Activated CD8-positive, alpha-beta memory T cell treated with anti-CD3 and anti-CD28 coated beads for 48 hours (primary cell): ENCODE measurements at places on chromosomes 1 and 21.

GRCh38 chr21:25405984-25406383 lies 201.3 kb downstream of the MRPL39 start:
- DNase-seq, result no peak

DNA sequence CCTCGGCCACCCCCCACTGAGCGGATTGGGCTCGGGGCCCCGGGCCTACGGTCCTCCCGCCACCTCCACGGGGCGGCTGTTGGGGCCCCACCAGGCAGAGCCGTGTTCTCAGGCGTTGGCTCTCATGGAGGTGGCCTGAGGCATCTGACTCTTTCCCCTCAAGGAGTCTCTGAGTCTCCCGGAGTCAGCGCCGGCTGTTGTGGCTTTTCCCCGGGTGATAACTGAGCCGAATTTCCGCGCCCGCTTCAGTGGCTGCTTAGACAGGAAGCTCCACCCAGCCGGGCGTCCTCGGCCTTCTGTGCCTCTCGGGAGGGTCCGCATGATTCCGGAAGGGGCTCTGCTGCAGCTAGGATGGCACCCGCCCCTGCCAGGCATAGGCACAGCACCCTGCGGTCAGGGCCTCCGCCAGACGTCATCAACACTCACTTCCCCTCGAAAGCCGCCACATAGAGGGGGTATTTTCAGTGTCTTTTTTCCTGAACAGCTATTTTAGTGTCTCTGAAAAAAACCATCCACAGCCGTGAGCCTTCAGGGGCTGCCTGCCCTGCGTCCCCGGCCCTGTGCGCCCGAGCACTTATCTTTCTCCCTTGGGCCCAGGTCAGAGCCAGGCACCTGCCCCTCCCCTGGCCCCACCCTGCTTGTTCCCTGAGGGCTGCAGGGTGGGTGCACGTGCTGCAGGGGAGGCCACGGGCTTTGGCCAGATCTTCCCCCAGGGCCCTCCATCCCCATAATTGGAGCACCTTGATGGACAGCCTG lies 72.9 kb downstream of the SKI start:
- DNase-seq, result peak; percentile 62

- DNase-seq, result no peak
Observed at GRCh38 chr1:36446271-36446670, 4.0 kb downstream of the OSCP1 start.

DNA sequence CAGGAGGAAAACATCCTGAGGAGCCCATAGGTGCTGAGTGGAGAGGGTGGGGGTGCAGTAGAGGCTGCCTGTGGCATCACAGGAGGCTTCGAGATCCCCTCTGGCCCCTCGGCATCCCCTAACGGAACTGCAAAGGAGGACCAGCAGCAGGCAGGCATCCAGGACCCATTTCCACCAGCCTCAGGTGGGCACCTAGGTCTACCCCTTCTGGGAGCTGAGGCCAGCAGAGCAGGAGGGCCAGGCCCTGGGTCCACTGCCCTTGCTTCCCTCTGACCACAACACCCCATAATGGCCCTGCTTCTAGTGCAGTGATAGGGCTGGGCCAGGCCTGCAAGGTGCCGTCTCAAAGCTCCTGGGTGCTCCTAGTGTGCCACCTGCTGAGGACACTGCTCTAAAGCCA lies 723.0 kb downstream of the PTPRU start:
- DNase-seq, result no peak

GRCh38 chr1:56798053-56798471 lies 21.1 kb downstream of the FYB2 start:
- no peak for DNase-seq
